ENCODE measurements at places on chromosomes 16 and 17.

DNA sequence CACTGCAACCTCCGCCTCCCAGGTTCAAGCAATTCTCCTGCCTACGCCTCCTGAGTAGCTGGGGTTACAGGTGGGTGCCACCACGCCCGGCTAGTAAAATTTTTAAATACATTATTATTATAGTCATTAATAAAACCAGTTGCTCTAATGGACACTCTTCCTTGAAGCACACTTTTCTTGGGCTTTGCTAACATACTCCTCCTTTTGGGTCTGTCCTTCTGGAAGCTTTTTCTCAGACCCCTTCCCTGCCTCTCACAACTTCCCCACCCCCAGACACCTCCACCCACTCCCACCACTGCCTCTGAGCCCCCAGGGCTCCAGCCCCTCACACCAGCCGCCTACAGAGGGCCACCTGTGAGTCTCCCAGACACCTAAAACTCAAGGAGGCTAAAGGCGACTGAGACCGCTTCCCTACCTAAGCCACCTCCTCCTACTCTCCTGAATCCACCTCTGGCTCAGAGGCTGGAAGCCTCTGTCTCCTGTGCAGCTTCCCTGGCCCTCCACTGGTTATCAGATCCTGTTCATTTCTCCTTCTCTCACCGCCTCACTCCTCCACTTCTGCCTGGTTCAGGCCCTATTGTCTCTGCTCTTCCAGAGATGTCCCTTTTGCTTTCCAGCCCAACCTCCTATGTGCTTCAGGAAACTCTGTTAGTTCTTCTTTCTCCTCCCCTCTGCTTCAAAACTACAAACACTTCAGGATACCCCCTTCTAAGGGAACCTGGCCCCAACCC lies 2.1 kb upstream of the CUEDC1 start:
- no peak for DNase-seq

GRCh38 chr17:35185849-35186248 lies 8.3 kb downstream of the SLC35G3 start:
- DNase-seq, result no peak

- no peak for DNase-seq
Measured at GRCh38 chr16:88693420-88694177, 7.3 kb upstream of the SNAI3 start.

GRCh38 chr17:15414532-15415306 lies 52.7 kb downstream of the CDRT4 start:
- no peak for DNase-seq

DNA sequence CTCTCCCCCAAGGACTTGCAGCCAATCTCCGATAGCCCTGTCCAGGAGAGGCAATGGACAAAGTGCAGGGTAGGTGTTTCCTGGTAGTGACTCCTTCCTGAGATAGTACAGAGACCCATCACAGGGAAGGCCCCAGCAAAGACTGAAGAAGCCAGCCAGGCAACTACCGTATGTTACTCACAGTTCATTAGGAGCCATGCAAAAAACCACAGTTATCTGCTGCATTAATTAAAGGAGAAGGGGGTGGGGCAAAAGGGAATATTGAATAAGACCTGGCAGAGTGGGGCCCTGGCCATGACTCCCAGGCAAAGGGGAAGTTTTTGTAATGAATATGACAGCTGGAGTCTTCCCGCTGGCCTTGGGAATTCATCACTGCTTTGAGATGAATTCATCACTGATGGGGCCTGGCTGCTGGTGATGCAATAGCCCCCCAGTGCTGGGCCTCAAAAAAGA lies 2.5 kb upstream of the SLC13A2 start:
- DNase-seq, result no peak

- no peak for DNase-seq
Measured at GRCh38 chr16:68468842-68469241, 20.5 kb upstream of the SMPD3 start.
